Gastrocnemius medialis (tissue), 4 donors: ENCODE measurements at places on chromosomes 5 and 9.

DNA sequence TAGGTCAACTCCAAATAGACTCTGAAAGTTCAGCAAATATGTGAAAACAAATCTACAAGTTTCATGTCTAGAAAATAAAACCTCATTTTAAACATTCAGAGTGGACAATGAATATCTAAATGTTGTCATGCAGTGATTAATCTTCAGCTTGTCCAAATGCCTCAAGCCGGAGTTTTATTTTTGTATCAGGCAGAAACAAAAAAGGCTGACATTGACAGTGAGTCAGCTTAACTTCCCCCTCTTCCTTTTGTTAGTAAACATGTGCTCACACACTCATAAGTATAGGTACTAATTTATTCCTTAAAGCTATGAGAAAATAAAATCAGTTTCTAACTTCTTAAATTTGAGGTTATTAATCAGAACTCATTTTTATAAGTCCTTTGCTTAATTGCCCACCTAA is 467.9 kb upstream of the DAB2 start:
- DNase-seq: no peak

- no peak for DNase-seq
These were observed 219.5 kb upstream of the RASA1 start for GRCh38 chr5:87048156-87048555.

GRCh38 chr5:78675956-78676730 is 27.6 kb upstream of the LHFPL2 start:
- no peak for DNase-seq

- no peak for DNase-seq
These were observed 33.1 kb downstream of the ZCCHC9 start for GRCh38 chr5:81334304-81335061.

DNA sequence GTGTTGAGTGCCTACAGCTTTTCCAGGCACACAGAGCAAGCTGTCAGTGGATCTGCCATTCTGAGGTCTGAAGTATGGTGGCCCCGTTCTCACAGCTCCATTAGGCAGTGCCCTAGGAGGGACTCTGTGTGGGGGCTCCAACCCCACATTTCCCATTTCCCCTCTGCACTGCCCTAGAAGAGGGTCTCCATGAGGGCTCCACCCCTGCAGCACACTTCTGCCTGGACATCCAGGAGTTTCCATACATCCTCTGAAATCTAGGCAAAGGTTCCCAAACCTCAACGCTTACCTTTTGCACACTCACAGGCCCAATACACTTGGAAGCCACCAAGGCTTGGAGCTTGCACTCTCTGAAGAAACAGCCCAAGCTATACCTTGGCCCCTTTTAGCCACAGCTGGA is 131.3 kb downstream of the DEPDC1B start:
- no peak for DNase-seq

DNA sequence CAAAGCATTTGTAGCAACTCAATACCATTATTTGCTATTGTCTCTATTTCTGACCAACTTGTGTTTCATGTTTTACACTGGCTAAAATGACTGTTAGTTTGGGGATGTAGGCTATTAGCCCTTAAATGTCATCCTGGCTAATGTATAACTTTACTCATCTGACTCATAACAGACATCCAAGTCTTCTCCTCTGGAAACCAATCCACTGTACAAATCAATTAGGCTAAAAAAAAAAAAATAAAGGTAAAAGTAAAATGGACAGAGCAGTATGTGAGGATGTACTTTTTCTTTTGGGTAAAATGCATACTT is 20.6 kb downstream of the MEGF9 start:
- DNase-seq: no peak

DNA sequence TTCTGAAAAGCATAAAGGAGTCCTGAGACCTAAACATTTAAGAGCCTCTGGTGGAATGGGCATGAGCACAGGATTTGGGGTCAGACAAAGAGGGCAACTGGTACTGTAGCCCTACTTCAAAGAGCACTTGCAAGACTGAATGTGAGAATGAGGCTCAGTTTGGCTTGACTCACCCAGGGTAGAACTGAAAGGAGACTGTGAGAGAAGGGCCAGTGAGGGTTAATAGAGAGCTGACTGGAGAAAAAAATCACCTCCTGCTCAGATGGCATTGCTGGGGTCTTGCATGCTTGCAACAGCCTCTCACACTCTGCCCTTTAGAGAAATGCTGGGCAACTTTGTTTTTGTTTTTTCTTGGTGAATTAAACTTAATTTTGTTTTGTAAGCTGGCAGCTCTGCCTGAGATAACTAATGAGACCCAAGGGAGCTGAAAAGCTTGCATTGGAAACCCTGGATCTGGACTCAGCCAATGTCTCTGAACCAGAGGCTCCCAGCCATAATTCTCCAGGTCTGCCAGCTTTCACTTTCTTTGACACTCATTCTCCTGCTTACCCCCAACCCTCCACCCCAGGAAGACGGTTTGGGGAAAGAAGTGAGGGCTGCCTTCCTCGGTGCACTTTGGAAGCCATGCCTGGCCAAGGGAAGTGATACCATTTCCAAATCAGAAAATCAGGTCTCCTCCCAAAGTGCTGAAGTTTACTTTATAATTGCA is 161.1 kb upstream of the PANK3 start:
- DNase-seq: no peak

DNA sequence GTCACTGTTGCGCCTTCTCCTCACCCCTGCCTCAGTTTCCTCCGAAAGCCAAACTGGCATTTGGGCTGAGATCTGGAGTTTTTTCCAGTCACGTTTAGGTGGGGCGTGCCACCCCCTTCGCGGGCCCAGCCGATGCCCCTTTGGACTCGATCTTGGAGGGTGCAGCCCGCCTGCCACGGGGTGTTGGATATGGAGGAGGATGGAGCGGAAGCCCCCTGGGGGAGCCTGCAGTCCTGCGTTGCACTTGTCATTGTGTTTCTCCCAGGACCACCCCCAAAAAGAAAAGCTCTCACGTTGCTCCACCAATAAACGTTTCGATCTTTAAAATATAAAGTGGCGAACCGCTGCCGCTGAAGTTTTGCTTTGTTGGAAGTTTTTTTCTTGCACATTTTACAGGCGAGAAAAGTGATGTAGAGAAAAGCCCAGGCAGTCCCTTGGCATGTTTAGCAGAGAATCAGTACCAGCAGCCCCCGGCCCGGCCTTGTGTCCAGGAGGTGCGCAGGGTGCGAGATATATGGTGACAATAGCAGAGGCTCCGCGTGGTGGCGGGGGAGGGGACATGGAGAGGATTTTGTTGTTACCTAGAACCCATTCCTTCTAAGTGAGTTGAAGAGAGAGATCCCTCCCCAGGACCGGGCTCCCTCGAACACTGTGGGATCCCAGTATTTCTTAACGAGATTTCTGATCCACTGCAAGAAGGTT is 681 bp downstream of the F2R start:
- no peak for DNase-seq

GRCh38 chr9:117882171-117882570 is 178.0 kb downstream of the TLR4 start:
- DNase-seq: no peak

DNA sequence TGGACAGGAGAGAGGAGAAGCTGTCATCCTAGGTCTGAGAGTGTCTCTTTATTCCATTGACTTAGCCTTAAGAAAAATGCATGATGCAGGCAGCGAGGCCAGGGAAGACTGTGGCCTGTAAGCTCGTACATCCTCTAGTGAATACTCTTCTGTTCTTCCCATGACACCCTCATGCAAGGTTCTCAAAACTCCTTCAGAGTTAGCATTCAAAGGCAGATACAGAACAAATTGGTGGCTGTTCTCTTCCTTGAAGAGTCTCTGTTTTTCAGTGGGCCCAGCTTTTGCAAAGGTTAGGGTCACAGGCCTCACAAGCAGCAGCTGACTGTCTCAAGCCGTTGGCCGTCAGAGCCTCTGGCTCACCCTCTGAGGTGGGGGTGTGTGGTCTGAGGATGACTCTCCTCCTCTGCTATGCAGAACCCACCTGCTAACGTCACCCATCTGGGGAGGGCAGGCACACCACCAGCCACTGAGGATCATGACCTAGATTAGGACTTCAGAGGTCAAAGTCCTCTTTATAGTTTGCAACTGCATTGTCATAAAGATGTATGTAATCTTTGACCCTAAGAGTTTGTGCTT is 15.1 kb downstream of the ADCY2 start:
- DNase-seq: no peak

DNA sequence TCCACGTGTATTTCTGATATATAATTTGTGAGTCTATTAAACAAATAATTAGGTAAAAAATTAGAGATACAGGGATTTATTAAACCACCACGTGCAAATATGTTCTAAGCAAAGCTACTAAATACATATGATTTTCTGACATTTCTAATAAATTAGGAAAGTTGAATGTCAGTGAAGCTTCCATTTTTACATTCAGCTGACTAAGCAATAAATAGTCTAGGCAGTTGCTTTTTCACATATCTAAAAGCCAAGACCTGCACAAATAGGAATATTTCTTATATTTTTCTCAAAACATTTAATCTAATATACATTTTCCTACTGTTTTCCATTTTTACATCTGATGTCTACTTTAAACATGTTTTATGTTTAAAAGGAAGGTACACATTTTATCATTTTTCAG is 322.6 kb upstream of the EFNA5 start:
- DNase-seq: no peak

DNA sequence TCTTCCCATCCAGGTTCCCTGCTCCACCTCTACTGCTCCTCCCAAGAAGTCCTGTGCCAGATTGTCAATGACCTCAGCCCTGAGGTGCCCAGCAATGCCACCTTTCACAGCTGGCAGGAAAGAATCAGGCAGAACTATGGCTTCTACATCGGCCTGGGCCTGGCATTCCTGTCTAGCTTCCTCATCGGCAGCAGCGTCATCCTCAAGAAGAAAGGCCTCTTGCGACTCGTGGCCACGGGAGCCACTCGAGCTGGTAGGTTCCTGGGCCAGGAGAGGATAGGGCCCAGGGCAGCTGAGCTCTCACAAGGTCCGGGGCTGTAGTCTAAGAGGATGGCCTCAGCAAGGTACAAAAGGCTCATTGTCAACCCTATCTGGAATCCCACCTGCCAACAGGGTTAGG is 3.1 kb downstream of the NIPAL4 start:
- no peak for DNase-seq

- no peak for DNase-seq
These were observed 398.5 kb upstream of the RPS23 start for GRCh38 chr5:82676661-82677060.

- DNase-seq: no peak
These were observed 192.9 kb downstream of the RAB3C start for GRCh38 chr5:58775701-58776262.

GRCh38 chr9:133728856-133729616 is 9.1 kb downstream of the SARDH start:
- DNase-seq: no peak

GRCh38 chr5:10424124-10424731 is 17.5 kb upstream of the ROPN1L start:
- DNase-seq: no peak

- peak; percentile 80 for DNase-seq
These were observed 6.2 kb downstream of the TGFBI start for GRCh38 chr5:136034984-136035383.

GRCh38 chr5:141515946-141516671 is 27.2 kb downstream of the PCDHGC5 start:
- DNase-seq: no peak

DNA sequence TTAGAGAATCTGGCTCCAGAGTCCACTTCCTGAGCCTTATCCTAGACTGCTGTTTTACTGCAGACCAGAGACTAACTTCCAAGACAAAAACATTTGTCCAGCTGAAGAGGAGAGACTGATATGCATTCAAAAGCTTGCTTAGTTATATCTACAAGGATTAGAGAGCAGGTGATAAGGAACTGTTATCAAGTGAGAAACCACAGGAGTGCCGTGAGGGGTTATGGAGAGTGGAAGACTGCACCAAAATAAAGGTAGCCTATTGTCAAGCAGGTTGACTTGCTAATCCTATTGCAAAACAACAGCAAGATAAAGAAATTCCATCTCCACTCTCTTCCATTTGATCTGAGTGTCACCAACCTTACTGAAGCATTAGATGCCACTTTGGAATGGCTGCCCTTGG is 139.1 kb downstream of the SCAMP1 start:
- DNase-seq: no peak

DNA sequence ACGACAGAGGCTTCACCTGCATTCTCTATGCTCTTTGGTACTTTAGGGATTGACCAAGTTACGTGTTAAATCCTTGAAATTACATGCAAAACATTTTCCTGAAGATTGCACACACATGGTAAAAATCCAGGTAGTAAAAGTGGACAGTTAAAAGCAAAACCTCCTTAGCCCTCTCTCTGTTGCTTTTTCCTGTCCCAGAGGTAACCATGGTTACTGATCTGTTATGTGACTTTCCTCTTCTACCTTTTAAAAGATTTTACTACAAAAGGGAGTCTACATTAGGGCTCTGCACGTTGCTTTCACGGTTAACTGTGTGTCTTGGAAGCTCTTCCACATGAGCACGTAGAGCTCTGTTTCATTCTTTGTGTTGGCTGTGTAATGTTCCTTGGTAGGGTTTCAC is 97.0 kb downstream of the PPARGC1B start:
- no peak for DNase-seq

- no peak for DNase-seq
These were observed 28.8 kb downstream of the FOXD1 start for GRCh38 chr5:73419465-73420390.

- DNase-seq: no peak
These were observed 386.8 kb upstream of the CHD1 start for GRCh38 chr5:99315413-99316183.

DNA sequence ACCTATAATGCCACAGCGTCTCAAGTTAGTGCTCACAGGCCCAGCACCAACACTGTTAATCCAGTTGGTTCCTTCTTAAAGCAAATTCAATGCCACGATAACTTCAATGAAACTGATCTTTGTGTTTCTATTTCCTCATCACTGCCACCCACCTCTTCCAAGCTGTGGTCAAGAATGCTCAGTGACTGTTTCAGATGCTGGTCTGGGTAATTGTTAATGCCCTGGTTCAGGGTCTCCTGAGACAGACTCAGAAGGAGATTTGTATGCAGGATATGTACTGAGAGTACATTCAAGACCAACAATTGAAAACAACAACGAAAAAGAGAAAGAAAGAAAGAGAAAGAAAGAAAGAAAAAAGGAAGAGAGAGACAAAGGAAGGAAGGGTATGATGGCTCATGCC is 505.3 kb downstream of the TLE4 start:
- DNase-seq: no peak

DNA sequence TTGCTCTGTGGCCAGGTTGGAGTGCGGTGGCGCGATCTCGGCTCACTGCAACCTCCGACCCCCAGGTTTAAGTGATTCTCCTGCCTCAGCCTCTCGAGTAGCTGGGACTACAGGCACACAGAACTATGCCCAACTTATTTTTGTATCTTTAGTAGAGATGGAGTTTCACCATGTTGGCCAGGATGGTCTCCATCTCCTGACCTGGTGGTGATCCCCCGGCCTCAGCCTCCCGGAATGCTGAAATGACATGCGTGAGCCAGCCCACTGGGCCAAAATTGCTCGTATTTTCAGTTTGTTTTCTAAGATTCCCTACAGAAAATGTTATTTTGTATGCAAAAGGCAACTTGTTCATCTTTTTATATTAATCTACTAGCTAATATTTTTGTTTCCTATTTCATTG is 782.6 kb downstream of the TLE1 start:
- DNase-seq: no peak

GRCh38 chr5:171432583-171433351 is 13.3 kb downstream of the FGF18 start:
- DNase-seq: no peak

- no peak for DNase-seq
These were observed 218.5 kb downstream of the TAF11L14 start for GRCh38 chr5:17852740-17853139.
